Stimulated activated CD8-positive, alpha-beta memory T cell treated with anti-CD3 and anti-CD28 coated beads, Interleukin-7, amount 100 ng/mL, for 4 hours (primary cell): ENCODE measurements at places on chromosomes 2 and 18.

GRCh38 chr2:131023758-131024157 is 69.5 kb downstream of the FAM168B start:
- DNase-seq = no peak

- DNase-seq = no peak
Measured at GRCh38 chr18:23207994-23208393, 72.7 kb downstream of the CABLES1 start.

GRCh38 chr2:134625311-134625710 is 93.5 kb downstream of the TMEM163 start:
- no peak for DNase-seq

DNA sequence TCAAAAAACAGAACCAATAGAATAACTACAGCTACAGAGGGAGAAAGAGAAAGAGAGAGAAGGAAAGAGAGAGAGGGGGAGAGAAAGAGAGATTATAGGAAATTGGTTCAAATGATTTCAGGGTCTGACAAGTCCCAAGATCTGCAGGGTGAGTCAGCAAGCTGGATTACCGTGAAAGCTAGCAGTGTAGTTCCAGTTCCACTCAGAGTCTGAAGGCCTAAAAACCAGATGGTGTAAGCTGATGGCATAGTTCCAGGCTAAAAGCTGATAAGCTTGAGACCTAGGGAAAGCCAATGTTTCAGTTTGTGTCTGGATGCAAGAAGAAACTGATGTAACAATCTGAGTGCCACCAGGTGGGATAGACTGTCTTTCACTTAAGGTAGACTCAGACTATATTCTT is 397.7 kb downstream of the TRIB2 start:
- DNase-seq = no peak

DNA sequence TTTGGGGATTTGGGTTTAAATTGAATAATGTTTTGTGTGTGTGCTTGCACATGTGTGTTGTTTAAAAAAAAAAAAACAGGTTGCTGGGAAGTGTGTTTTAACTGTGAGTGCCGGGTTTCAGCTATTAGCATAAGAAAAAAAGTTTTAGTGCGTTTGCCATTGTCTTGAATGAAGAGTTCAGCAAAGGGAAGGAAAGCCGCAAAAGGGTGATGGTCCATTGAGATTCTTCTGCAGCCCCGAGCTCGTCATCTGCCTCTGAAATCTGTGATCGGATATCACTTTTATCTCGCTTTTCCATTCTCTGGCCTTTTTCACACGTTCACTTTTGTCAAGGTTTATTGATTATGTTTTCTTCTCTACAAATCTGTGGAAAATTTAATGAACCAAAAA is 4.7 kb downstream of the GLI2 start:
- DNase-seq = no peak

DNA sequence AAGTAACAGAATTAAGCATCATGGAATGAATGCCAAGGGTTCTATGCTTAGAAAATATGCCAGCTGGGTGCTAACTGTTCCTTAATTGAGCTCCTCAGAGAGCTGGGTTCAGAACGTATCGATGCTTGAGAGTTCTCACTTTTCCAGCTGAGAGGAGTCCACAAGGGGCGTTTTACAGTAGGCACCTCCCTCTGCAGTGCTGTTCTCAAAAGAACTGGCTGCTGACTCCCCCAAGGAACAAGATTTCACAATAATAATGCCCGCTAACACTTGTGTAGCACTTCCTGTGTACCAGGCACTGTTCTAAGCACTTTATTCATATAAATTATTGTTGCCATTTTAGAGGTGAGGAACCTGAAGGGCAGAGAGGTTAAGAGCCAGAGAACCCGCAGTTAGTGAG is 18.1 kb upstream of the TMEM237 start:
- DNase-seq = no peak

DNA sequence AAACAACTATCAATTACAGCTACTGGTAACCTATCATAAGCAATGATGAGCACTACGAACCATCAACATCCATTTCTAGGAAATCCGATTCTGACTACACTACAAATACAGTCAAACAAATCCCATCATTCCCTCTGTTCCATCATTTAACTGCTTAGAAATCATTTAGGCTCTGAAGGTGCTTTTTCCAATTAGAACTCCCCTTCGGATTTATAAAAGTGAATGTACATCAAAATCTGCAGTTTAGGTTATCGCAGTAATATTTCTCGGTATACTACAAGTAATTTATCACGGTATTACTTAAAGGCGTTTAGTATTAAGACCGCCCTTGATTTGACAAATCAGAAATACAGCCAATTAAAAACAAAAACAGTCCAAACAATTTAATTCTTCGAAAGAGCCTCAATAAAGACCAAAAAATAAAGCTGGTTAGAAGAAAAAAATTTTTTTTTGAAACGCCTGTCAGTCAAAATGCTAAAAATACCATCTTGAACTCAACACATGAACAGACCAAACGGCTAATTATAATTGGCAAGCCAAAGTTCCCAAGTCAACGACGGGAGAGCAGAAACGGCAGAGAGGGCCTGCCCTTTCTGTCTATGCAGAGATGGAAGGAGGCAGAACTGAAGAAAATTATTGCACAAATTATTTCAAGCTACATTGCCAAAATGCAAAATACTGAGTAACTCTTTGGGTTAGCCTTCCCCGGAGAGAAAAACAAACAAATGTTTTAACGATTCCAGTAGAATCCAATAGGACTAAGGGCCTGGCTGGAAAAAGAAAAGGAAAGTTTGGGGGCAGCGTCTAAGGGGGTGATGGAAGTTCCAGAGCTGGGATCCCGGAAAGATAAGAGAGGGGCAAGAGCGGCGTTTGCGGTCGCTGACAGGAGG is 1.2 kb downstream of the VPS54 start:
- DNase-seq = no peak

- no peak for DNase-seq
Measured at GRCh38 chr2:152046940-152047339, 51.9 kb downstream of the CACNB4 start.

GRCh38 chr2:16038621-16039020 is 98.3 kb downstream of the MYCN start:
- DNase-seq = no peak

- no peak for DNase-seq
Measured at GRCh38 chr2:3612639-3613523, 18.0 kb downstream of the COLEC11 start.

GRCh38 chr2:81213598-81213997 is 909.0 kb upstream of the LRRTM1 start:
- no peak for DNase-seq

- no peak for DNase-seq
Measured at GRCh38 chr18:61582202-61582710, 249.0 kb downstream of the CDH20 start.

DNA sequence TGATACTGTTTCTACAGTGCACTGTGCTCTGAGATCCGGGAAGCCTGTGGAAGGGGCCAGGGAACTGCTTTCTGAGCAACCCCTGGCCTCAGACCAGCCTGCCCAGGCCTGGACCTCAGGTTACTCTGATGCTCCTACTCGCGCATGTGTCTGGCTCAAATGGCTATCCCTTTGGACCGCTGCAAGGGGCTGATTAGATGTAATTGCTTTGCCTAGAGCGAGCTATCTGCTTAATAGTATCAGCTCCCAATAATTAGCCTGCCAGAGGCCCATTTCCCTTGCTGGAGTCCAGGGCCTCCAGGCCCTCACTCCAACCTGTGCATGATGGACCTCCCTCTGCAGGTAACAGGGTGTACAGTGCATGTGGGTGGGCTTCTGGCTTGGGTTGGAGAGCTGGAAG is 7.2 kb upstream of the KCNK3 start:
- no peak for DNase-seq

DNA sequence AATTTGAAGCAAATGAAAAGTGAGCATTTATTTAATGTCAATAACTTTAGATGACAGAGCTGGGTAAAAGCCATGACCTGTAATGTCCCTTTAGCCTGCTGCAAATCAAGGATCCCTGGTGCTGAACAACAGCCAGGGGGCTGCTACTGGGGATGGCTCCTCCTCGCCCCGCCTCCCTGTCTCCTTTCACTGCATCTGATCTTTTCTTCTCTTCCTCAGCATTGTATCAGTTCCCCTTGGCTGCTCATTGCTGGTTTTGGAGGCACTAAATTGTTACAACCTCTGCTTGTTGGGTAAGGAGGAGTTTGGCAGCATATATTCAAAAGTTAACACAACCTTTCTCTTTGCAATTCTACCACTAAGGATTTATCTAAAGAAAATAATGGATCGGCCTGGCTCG is 236.3 kb upstream of the ID2 start:
- no peak for DNase-seq

GRCh38 chr2:2007551-2008501 is 263.5 kb upstream of the PXDN start:
- DNase-seq = no peak

GRCh38 chr2:1515986-1516797 is 102.9 kb downstream of the TPO start:
- no peak for DNase-seq

DNA sequence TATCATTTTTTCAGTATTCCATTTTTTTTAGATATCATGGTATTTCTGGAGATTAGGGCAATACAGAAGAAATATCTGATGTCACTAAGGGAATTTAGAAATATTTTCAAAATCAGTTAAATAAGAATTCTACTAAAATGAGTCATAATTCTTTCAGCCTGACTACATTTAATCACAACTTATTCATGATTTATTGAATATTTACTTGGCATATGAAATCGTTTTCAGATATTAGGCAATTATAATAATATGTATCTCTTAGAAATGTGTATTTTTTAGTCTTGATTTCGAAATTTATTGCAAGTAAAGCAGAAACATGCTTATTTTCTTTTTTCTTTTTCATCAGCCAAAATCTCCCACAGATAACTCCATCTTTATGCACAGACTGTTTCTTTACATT is 142.2 kb downstream of the CCDC102B start:
- no peak for DNase-seq

DNA sequence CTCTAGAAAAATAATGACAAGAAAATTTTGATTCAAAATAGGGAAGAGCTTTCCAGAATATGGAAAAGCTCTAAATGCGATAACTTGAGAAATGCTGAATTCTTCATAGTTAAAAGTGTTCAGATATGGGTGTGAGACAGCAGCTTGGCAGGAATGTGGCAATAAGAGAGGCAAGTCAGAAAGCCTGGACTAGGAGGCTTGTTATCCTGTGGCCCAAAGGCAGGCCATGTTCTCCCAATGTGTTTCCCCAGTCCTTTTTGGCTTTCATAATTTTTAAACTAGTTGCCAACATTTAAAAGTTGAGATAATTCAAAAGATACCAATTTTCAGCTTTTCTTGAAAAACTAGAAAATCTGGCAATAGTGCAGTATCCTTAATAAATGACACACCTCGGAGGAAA is 366.3 kb upstream of the FANCL start:
- no peak for DNase-seq

DNA sequence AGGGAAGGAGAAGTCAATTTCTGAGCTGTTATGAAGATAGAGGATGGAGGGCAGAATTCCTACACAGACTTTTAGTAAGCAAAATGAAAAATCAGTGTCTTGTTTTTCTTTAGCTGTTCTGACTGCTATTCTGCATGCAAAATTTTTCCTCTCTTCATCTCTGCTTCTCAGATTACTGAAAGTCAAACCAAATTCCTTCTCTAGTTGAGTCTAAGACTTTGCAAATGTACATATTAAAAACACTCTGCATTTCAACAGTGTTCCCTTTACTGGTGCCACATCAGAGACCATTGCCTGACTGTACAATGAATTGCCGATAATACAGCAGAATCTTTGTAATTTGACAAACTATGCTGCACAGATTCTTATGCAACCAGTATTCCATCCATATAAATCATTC is 198.8 kb downstream of the EXOC6B start:
- no peak for DNase-seq

GRCh38 chr2:41544709-41545108 is 503.1 kb upstream of the PKDCC start:
- no peak for DNase-seq

- no peak for DNase-seq
Measured at GRCh38 chr2:238449909-238450417, 23.2 kb downstream of the ASB1 start.

DNA sequence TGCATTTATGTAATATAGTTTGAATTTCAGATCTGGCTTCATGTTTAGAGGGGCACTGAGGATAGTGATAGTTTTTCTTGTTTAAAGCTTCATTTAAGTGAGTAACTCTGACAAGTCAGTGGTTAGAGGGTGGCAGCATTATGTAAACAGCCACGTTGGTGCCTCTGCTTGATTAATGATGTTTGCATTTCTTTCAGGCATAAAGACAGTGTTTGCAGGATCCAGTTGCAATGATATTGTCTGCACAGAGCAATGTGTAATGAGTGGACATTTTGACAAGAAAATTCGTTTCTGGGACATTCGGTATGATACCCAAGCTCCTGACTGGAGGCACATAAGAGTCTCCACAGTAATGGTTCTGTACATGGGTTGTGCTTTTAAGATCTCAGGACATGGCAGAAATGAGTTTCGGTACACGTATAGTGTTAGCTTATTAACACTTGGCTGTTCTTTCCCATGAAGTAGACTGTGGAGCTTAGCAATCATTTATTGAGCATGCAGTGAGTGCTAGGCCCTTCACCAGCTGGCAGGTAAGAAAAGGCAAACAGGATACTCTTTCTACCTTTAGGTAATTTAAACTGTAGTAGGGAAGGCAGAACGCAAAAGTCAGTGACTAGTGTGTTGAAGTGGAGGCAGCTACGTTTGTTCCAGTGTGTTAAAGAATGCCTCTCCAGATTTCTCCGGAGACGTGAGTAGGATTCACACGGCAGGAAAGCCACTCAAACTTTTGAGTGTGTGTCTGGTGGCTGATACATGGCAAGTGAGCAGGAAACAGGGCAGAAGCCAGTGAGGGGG is 17.4 kb upstream of the SAG start:
- no peak for DNase-seq

DNA sequence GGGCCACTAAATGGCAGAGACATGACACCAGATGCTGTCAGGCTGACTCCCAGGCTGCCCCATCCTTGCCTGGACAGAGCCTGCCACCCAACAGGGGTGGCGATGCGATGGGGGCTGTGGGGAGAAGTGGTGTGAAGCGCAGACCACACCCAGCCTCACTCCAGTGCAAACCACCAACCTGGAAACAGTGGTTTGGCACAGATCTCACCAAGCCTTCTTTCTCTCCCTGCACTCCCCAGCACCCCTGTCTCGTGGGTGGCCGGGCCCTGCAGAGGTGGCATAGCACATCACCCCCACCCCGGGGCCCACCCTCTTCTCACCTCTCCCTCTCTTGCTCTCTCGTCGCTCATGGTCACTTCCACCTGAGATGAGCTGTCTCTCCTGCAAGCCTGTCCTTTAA is 32.6 kb downstream of the CIB4 start:
- DNase-seq = no peak

DNA sequence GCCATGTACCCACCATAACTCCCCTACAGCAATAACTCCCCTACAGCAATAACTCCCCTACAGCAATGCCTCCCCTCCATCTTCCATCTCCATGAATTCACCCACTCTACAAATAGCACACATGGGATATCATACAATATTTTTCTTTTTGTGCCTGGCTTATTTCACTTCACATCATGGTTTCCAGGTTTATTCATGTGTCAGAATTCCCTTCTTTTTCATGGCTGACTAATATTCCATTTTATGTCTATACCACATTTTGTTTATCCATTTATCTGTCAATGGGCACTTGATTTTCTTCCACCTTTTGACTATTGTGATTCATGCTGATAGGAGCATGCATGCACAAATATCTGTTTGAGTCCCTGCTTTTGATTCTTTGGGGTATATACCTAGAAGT is 178.3 kb downstream of the SMAD7 start:
- no peak for DNase-seq

- no peak for DNase-seq
Measured at GRCh38 chr2:215826838-215827441, 186.4 kb downstream of the MREG start.

GRCh38 chr2:212863185-212863588 is 288.2 kb downstream of the IKZF2 start:
- DNase-seq = no peak
